A549 treated with AZD2906 at 1 μM for 4 hours (cell line): ENCODE measurements at places on chromosomes 2 and 18. TPM values are rescaled to one million over a fixed set of nuclear protein-coding genes. Genes with fewer than 3 reads are reported as not detected.

The NMUR1 gene
- not detected in 5 replicates for total RNA-seq

The CCDC121 gene
- 3.4 to 4.4 TPM (median 4.0 TPM) in 5 replicates for total RNA-seq

The SKOR2 gene
- total RNA-seq, result not detected in 5 replicates

The HOXD12 gene
- total RNA-seq, result not detected in 5 replicates
